Hippocampal formation (tissue), 2 donors: ENCODE measurements at places on chromosomes 6 and 20.

DNA sequence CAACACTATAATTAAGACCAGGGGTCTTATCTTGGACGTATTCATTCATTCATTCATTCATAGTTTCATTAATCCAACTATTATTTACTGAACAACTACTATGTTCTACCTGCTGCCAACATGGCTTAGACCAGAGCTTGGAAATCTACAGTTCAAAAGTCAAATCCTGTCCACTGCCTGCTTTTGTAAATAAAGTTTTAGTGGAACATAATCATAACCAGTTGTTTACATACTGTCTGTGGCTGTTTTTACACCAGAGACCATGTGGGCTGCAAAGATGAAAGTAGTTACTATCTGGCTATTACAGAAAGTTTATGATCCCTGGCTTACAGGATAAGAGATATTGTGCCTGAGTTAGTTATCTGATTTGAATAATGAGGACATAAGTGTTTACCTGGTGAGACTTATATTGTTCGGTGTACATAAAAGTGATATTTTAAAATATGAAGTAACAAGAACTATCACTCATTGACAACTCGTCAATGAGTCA is 567.7 kb downstream of the TFAP2B start:
- no peak for DNase-seq

DNA sequence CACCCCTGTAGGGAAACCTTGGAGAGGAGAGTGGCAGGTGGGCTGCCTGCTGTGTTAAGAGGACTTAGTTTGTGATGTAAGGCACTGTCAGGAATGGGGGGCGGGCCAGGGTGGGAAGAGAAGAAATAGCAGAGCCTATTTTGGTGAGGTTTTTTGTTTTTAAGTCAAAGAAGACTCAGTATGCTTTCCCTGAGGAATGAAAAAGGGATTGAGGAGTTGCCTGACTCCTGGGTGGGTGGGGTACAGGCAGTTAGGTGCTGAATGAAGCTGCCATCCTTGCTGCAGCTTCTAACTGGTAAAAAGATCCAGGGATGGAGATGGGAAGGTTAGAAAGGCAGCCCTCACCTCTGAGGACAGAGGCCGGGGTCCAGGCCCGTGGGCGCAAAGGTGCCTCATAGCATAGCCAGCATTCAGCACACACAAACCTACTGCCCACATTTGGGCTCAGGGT is 37.9 kb downstream of the PLCG1 start:
- no peak for DNase-seq

- DNase-seq, result no peak
Measured at GRCh38 chr6:111590209-111590980, 15.3 kb downstream of the TRAF3IP2 start.

- peak; percentile 7 for DNase-seq
Measured at GRCh38 chr6:37860226-37860839, 40.8 kb downstream of the ZFAND3 start.

- no peak for DNase-seq
Measured at GRCh38 chr6:35716798-35717197, 20.0 kb upstream of the ARMC12 start.

DNA sequence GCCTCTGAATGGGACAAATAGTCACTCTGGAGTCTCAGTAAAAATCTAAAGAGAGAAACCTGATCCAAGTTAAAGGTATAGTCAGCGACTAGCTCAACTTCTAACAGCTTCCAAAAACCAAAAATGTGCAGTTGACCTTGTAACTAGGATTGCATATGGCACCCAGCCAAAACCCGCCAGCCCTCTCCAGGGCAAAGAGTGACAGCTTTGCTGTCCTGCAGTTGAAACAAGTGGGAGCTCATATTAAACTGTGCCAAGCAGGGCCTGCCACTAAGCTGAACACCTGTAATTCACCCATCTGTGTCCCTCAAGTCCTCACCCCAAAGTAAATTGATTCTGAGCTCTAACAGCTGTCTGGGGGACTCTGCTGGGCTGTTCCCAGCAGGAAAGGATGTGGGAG is 695.3 kb downstream of the MAFB start:
- no peak for DNase-seq

GRCh38 chr20:4740774-4741431 is 19.2 kb downstream of the PRND start:
- DNase-seq, result no peak

GRCh38 chr6:118650582-118651281 is 659 bp downstream of the CEP85L start:
- DNase-seq, result no peak

GRCh38 chr20:13788167-13788834 is 3.5 kb downstream of the NDUFAF5 start:
- peak; percentile 32 for DNase-seq

DNA sequence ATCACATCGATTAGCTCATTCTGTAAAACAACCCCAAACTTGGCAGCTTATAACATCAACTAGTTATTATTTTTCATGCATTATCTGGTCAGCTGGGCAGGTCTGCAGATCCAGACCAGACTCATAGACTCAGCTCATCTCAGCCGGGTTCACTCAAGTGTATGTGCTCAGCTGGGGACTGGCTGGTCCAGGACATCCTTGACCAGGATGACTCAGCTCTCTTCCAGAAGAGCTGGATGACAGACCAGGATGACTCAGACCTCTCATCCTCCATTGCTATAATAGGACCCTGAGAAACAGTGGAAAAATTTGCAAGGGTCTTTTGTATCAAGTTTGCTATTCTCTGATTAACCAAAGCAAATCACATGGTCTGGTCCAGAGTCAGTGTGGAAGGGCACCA is 312.5 kb upstream of the PLCB4 start:
- DNase-seq, result no peak

GRCh38 chr6:77487808-77488425 is 24.6 kb upstream of the HTR1B start:
- no peak for DNase-seq

DNA sequence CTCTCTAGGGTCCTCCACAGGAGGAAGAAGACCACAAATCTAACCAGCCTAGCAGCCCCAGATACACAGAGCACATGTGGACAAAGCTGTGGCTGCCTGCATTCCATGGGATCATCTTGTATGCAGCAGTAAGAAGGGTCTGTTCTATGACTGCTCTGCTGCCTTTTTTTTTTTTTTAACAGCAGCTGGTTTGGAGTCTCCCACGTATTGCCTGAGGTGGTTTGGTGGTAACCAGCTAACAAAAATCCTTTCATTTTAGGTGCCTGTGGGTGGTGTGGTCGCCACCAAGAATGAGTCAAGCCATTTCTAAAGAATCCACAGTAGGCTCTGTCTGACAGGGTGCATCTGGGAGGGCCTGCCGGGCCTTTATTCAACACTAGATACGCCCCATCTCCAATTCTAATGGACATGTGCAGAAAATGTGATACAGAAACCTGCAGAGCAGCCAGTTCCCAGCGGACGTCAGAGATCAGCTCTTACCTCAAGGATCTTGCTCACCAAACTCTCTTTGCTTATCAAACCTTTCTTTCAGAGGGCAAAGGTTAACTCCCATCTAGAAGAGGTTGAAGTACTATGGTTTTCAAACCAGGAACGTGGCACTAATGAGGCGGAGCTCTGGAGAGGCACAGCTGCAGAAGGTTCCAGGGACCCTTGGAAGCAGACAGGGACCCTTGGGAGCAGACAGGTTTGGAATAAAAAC is 32.0 kb downstream of the GNAS-AS1 start:
- DNase-seq, result no peak

DNA sequence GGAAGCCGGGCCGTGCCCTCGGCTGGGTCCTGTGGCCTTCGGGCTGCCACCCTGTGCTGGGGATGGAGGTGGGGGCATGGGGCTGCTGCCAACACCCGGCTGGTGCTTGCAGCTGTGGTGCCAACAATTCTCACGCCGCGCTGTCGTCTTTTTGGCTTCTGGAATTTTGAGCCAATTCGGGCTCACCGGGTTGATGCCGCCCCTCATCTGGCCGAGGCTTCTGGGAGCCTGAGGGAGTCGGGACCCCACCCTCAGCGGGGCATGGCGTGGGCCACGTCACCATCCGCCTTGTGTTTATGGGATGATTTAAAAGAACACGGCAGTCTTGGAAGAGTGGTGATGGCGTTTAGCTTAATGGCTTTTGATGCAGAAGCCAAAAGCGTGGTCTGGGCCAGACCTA is 8.7 kb upstream of the NPBWR2 start:
- no peak for DNase-seq

- DNase-seq, result peak; percentile 24
Measured at GRCh38 chr6:2807342-2808090, 34.1 kb downstream of the SERPINB1 start.

DNA sequence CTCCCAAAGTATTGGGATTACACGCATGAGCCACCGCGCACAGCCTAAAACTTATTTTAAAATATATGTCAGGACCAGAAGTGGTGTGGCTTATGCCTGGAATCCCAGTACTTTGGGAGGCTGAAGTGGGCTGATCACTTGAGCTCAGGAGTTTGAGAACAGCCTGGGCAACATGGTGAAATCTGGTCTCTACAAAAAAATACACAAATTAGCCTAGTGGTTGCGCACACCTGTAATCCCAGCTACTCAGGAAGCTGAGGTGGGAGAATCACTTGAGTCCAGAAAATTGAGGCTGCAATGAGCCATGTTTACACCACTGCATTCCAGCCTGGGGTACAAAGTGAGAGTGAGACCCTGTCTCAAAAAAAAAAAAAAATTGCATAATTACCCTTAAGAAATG is 13.7 kb downstream of the PXT1 start:
- DNase-seq, result no peak

DNA sequence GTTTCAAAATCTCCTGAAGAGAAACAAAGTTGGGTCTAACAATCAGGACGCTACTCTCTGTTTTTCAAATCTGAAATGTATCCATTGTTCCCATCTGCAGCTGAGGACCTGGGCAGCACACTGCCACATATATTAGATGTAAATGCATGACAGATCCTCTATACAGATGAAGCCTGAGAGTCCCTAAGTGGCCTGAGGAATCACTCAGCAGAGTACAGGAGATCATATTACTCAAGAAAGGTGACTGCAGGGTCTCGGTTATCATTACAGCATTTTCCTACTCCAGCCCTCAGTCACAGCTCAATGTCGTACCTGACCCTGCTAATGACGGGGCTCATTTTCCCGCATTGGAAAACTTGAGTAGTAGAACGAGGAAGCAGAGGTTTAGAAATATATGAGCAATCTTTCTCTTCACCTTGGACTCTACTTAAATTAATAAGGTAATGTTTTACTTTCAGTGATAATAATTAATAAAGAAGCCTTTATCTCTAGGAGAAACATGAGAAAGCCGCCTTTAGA is 256.2 kb upstream of the IRAK1BP1 start:
- DNase-seq, result no peak
